HEK293T (cell line): ENCODE measurements at places on chromosomes 7 and 10.

DNA sequence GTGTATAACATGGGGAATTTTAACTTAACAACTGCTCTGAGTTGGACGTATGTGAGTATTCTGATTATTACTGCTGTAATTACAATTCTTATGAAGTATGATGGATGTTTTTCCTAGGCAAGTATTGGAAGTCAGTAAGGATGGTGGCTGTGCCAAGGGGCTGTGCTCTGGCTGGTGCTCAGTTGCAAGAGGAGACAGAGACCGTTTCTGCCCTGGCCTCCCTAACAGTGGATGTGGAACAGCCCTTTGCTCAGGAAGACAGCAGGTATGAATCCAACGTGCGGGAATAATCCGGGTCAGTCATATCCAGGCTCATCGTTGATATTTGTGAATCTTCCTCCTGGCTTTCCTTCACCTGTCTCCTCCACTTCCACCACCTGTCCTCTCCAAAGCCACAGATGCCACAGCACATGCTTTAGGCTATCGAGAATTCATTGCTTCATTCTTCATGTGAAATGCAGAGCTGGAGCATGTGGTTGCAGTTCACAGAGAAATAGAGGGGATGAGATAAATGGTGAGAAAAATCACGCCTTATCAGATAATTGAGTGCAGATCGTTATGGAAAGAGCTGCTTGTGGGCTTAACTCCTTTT, 141.7 kb downstream of the TWIST1 start:
- no peak for DNase-seq

- DNase-seq: no peak
Measured at GRCh38 chr10:102776779-102777456, 33.2 kb downstream of the WBP1L start.

DNA sequence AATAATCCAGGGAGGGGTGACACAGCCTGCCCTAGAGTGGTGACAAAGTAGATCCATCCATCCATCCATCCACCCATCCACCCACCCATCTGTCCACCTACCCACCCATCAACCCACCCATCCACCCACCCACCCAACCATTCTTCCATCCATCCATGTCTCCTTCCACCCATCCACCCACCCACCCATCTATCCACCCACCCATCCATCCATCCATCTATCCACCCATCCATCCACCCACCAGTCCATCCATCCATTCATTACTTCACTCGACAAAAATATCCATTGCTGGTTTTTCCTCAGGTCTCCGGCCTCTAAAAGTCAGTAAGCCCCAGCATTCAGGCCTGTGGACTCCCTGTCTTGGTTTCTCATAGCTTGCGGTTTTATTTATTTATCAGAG, 12.5 kb upstream of the LIMK1 start:
- DNase-seq: no peak

GRCh38 chr10:6751363-6751762, 171.3 kb upstream of the PRKCQ start:
- DNase-seq: no peak

DNA sequence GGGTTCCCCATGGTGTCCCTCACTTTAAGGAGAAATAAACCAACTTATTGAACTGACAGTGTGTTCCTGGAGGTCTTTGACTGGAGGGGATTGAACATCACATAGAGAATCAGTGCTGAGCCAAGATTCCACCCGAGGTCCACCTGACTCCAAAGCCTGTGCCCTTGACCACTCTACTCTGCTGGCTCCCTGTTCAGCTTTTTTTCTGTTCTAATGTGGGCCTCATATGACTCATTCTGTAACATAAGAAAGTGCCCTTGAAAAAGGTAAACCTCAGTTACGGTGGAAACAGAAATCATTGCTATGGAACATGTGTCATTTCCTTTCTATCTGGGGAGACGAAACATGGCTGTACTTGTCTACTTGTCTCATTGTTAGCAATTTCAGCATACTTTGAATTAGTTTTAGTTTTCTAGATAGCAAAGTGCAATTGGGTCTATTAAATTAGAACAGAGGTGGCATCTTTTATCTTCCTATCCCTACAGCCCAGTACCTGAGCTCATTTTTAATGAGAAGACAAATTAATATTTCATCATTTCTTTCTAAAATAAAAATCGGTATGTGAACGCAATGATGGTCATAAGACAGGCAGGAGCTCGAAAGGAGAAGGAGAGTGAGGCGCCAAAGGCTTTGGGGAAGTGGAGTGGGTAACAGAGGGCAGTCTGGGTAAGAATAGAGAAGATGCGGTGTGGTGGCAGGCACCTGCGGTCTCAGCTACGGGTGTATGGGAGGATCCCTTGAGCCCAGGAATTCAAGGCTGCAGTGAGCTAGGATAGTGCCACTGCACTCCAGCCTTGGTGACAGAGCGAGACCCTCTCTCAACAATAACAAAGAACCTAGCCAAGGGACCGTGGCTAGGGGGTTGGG, 1.5 kb downstream of the GSDME start:
- no peak for DNase-seq

DNA sequence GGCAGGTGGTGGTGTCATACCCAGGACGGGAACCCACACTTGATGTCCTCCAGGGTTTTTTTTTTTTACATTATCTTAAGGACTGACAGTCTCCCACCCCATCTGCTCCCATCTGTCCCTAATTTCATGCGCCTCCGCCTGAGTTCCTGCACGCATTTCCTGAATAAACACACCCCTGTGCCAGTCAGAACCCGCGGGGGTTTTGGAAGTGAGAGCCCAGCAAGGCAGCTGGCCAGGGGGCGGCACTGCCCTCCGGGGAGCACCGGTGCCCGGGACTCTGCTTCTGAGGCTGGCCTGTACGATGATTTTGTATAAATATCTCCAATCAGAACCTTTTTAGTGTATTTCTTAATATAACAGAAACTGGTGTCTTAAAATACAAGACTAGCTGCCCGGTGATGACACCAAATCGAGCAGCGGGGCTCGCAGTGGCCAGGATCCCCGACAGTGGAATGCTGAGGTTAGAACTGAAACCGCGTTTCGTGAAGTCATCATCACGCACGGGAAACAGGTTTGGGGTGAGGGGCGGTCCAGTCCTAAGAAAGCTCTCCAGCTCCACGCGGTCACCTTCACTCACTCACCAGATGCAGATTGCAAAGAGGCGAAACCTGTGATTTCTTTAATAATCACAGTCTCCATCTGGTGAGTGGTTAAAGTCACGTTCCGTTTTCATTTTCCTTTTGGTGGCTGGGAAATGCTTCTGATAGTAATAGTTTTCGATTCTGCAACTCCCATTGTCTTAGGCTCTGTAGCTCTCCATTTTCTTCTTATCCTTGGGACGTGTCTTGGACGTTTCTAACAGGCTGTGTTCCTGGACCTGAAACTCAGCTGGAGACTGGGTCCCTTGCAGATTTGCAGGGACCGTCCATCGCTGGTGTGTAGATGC, 19.7 kb downstream of the BNIP3 start:
- DNase-seq: no peak

DNA sequence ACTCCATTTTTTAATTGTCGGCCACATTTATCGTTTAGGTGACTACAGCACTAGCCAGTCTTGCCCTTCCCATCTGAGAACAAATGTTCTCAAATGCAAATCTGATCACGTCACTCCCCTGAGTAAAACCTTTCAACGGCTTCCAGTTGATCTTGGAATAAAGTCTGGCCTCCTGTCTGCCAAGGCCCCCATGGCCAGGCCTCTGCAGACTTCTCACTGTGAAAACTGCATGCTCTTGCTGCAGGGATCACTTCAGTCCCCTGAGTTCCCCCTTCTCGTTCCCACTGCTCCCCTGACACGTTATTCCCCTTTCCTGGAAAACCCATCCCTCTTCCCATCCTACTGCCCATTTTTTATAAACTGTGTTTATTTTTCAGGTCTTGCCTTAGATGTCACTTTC, 124.1 kb upstream of the NEBL start:
- no peak for DNase-seq

DNA sequence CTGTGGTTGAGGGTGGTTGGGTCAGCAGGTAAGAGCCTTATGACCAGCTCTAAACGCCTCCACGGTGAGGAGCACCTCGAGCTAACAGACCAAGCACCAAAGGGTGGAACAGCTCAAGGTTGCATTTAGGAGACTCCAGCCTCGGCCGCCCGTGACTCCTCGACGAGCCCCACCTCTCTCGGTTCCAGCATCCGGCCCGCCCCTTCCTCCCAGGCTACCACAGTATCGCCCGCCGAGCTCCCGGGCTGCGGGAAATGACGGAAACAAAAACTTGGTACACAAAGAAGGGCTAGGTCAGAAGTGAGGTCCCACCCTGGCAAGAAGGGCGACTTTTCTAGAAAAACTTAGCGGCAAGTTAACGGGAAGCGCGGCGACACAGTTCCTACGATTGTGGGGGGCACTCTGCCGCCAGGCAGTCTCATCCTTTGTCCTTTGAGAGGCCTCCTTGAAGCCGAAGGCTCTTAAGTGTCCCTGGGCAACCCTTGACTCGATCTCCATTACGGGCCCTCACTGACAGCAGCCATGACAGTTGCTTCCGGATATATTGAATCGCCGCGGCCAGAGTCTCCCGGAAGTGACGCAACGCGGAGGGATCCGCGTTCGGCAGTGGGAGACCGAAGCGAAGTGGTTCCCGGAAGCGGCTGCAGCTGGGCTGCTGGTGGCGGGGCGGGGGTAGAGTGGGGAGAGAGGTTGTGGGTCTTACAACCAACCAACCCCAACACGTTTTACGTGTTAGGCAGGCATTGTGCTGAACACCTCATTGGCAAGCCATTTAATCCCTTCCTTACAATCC, 40.2 kb upstream of the ZNF518A start:
- DNase-seq: peak; percentile 95

- DNase-seq: no peak
Measured at GRCh38 chr7:967361-968082, 7.8 kb downstream of the COX19 start.

DNA sequence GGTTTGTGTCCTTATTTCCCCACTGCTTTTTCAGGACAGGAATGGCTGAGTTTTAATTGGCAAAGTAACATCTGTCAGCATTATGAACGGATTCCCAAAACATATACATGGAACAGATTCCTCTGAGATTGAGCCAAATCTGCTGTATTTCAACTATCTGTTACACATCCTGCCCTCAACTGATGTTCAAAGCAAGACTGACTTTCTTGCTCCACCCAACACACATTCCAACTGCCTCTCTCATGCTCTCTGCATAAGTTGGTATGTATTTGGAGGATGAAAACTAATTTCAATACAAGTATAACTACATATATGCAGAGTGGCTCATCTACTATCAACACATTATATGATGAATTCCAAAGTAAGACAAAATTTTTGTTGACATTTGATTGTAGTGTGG, 342.2 kb downstream of the GATA3 start:
- DNase-seq: no peak

DNA sequence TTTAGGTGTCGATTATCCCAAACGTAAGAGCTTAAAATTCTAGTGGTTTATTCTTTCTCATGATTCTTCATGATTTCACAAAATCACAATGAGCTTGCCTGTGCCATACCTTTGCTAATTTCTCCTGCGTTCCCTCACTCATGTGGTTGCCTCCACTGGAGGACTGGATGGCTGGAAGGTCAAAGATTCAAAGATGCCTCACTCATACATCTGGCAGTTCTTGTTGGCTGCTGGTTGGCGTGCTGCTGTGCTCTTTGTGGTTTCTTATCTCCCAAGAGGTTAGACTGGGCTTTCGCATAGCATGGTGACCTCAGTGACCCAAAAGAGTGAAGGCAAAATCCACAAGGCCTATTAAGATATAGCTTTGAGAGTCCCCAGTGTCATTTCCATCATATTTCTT, 877.6 kb upstream of the AUTS2 start:
- no peak for DNase-seq

GRCh38 chr10:86556532-86556931, 34.9 kb upstream of the WAPL start:
- DNase-seq: no peak

GRCh38 chr7:146479040-146479439, 362.4 kb downstream of the CNTNAP2 start:
- no peak for DNase-seq

DNA sequence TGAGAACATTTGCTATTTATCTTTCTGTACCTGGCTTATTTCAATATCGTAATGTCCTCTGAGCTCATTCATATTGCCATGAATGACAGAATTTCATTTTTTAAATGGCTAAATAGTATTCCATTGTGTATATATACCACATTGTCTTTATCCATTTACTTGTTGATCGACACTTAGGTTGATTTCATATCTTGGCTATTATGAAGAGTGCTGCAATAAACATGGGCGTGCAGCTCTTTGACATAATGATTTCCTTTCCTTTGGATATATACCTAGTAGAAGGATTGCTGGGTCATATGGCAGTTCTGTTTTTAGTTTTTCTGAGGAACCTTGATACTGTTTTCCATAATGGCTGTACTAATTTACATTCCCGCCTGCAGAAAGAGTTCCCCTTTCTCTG, 30.2 kb downstream of the NEURL1 start:
- no peak for DNase-seq

DNA sequence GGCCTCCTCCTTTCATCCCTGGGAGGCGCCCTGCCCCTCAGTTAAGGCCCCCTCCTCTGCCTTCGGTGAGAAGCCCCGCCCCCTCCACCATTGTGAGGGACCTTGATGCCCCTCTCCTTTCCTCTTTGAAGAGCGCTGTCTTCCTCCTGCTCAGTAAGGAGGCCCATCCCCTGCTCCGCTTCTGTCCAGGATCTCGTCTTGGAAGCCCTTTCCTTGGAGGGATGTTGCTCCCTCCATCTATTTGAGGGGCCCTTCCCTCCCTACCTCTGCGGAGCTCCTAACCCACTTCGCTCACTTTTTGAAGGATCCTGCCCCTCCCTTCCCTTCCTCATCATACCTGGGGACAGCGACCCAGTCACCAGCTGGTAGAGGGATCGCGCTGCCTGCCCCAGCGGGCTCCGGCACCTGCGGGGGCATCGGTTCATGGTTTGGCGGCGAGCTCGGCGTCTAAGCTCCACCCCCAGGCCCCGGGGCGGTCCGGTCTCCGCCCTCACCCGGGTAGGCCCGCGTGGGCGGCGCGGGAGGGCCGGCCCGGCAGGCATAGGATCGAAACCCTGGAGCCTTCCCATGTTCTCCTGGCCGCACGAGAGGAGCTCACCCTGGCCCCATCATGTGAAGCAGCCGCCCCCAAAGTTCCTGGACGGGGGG, 4.1 kb downstream of the KCNIP2 start:
- DNase-seq: peak; percentile 43

DNA sequence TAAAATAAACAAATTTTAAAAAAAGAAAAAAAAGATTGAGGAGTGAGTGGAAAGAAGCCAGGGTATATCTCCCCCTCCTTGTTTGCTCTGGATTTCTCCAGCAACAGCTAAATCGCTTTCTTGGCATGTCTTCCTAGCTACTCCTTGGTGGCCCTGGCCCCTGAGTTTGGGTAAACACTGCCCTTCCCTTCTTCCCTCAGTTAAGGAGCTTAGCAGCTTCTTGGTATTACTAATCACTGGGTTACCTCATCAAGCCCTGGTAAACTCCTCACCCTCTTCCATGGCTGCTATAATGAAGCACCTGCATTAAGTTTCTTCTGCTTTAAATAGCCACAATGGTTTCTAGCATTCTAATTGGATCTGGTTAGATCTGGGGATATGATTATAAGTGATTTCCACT, 269.8 kb downstream of the FZD1 start:
- no peak for DNase-seq

DNA sequence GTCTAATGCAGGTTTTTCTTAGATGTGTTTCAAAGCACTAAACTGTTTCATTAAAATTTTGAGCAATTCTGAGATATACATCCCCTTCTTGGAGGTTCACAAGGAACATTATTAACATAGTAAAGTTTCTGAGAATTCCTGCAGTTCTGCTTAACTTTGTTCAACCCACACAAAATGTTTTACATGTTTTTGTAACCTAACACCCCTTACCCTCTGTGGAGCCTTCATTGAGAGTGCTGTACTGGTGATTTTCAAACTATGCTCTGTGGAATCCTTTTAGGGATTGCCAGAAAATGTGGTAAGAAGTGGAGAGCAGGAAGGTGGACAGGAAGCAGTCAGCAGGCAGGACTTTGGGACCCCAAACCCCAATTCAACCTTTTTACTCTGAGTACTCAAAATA, 53.6 kb upstream of the ABCB5 start:
- no peak for DNase-seq
